ENCODE measurements at places on chromosomes 3 and 15.

- DNase-seq, result peak; percentile 42
These were observed 325.0 kb downstream of the FOXP1 start for GRCh38 chr3:71258526-71258925.

DNA sequence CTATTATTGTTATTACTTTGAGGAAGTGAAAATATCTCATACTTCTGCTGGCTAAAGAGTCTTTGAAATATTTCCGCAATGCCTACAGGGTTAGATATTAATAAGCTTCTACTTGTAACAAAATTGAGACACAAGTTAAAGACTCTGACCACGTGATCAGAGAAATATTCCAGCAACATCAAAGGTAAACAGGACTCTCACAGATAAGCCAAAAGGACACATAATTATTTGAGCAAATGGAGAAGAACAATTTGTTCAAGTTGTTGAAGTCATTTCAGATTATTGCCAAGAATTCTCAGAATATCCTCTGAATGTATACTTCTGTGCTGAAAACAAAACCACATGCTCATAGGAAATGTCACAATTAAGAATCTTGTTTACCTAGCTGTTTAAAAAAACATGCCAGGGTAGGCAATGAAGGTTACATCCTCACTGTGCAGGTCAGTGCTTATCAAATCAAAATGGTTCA is 225.8 kb upstream of the ALCAM start:
- DNase-seq, result no peak

GRCh38 chr3:186213946-186214345 is 105.1 kb upstream of the ETV5 start:
- DNase-seq, result no peak

DNA sequence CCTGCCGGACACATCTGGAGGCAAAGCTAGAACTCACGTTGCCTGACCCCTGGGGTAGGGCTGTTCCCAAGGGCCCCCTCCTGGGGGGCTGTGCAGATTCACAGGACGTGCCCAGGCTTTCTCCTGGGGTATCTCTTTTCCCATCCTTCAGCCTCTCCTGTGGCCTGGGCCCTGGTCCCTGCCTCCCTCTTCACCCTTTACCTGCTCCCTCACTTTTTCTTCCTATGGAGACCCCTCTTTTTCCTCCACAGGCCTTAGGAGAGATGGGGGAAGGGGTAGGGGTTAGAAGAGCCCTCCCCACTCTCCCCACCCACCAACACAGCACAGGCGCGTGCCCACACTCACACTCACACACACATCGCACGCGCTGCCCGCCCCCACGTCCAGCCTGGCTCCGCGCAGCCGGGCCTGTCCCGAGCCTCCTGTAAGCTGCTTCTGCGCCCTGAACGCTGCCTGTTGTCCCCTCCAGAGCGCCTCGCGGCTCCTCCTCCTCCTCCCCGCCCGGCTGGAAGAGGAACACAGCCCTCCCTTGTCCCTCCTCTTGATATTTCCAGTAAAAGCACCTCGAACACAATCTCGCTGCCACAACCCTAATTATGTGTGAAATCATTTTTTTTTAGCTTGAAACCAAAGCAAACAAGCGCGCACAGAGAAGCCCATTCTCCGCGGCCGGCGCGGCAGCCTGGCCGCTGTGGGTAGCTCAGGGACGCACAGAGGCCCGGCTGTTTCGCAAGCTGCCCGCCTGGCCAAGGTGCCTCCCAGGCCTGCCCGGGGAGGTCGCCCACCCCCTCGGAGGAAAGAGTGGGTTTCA is 33.9 kb upstream of the ACAN start:
- DNase-seq, result no peak

GRCh38 chr3:102750322-102750721 is 315.5 kb downstream of the ZPLD1 start:
- no peak for DNase-seq

DNA sequence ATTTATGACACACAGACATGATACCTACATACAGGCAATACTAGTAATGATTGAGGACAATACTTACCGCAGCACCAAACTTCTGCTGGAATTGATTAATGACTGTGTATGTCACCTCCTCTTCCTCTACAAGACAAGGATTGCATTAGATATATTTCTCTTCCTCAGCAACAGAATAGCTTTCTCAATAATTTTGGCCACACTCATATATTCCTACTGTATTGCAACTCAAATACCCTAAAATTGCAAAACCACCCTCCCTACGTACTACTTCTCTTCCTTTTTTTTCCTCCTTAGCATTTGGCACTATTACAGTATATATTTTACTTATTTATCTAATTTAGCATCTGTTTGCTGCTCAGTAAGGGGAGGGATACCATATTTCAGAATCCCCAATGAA is 14.8 kb downstream of the EXD1 start:
- DNase-seq, result no peak

GRCh38 chr15:34243226-34243625 is 18.4 kb downstream of the EMC4 start:
- no peak for DNase-seq

DNA sequence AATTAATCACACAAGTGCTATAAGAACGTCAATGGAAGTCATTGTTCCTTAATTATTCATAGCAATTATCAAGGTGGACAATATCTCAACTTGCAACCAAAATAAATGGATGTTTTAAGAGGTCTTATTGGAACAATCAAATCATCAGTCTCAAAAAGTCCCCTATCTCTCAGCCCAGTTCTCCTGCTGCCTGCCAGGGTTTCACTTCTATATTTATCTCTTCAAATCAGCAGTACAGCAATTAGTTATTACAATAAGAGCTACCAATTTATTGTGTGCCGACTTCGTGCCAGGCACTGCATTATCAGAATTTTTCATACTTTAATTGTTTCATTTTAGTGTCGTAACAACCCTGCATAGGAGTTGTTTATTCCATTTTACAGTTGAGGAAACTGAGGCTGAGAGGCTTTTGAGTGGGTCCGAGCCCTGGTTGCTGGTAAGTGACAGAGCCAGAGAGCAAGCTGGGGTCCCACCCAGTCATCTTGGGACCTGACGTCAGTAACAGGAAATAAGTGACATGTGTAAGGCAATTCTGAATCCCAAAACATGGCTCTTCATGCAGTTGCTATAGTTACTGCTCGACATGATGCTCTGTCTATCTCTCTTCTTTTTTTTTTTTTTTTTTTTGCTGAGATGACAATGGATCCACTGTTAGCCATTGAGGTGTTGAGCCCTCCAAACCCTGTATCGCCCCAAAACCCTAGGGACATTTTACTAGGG is 8.8 kb upstream of the KCTD6 start:
- DNase-seq, result no peak

DNA sequence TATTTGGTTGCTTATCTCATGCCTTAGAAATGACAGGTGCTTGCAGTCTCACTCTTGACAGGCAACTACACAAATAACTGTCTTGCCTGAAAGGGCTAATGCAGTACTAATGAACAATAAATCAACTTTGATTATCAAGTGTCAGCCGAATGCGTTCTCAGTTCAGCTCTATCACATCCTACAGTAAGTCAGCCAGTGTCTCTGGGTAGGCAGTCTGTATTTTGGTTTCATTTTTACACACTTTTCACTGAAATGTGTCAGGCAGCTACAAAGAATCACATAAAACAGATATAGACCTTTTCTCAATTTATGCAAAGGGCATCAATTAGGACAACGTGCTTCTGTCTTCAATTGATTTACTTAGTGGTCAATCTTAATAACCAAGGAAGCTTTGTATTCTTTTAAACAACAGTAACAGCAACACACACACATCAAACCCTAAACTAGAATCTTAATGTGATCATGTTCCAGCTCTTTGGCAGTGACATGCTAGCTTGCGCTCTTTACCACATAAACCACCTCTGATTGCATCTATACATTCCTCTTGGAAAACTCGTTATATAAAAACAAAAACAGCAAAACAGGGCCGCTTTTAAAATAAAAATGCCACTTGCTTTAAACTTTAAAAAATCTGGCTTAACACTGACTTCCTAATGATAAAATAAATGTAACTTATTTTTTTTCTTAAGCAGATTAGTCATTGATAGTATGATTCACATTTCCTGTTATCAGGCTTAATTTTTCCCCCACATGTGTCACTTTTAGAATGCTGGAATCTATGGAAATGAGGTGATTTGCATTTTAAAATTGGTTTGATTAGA is 520.4 kb downstream of the FOXP1 start:
- peak; percentile 28 for DNase-seq

Measured in brain microvascular endothelial cell (primary cell).